ENCODE measurements at places on chromosomes 2 and 18. TPM values are rescaled to one million over a fixed set of nuclear protein-coding genes. Genes with fewer than 3 reads are reported as not detected.

DNA sequence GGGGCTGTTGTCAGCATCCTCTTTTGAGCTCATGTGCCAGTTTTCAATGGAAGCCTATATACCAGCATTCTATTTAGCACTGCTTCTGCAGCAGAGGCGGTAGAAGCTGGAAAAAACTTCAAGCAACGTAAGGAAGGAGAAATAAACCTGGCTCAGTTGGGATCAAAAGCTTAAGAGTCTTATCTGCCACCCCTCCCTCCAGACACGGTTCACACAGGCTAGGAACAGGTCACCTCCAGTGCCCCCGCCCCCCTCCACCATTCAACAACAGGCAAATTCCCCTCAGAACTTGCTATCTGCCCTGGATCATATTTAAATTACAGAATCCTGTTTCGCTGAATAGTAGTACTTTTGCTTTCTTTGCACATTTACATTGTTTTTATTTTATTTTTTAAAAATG lies 384.8 kb upstream of the PKDCC start:
- no peak overlapping the region for H3K27ac ChIP-seq
- H3K4me3 ChIP-seq, result no peak overlapping the region
- no peaks in the 10 kb centered on the region for H3K27me3 ChIP-seq
- no peaks in the 10 kb centered on the region for H3K36me3 ChIP-seq
- DNase-seq, result no peak

- no peak overlapping the region for H3K27ac ChIP-seq
- DNase-seq, result no peak
- H3K4me3 ChIP-seq, result no peak overlapping the region
- H3K4me1 ChIP-seq, result no peaks in the 10 kb centered on the region
- H3K27me3 ChIP-seq, result no peaks in the 10 kb centered on the region
Measured at GRCh38 chr2:209640358-209640757, 131.3 kb upstream of the UNC80 start.

DNA sequence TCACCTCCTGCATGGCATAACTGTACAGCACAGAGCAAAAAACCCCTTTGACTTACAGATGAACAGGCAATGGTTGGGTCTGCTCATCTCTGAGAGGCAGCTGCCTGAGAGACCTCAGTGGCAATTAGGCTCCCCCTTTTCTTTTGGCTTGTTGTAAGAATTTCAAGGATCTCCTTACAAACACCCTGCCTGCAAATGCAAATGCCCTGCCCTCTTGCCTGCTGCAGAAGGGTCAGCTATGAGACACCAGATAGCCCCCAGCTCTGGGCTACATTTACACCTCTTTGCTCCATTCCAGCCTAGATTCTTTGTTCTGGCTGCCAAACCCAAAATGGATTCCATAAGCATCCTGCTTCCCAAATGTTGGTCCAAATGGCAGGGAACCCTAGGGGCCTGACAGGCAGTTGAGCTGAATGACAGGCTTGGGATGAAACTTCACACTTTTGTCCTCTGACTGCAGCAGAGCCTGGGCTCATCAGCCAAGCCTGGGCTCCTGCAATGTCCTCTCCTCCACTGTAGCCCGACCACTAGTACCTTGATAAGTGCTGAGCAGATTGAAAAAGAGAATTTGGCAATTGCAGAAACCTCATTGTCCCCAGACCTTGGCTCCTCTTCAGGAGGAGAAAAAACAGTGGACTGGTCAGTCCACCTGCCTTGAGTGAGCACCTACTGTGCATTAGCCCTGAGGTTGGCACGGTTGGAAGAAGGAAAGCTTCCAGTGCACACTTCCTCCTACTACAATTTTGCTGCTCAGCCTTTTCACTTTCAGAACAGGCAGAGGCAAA lies 678.3 kb downstream of the BCL11A start:
- H3K27me3 ChIP-seq, result no peaks in the 10 kb centered on the region
- H3K4me3 ChIP-seq, result no peak overlapping the region
- H3K36me3 ChIP-seq, result no peaks in the 10 kb centered on the region
- H3K4me1 ChIP-seq, result no peaks in the 10 kb centered on the region

GRCh38 chr2:146817613-146818012 lies 1027.2 kb upstream of the ACVR2A start:
- H3K27me3 ChIP-seq, result no peaks in the 10 kb centered on the region
- H3K4me3 ChIP-seq, result no peak overlapping the region
- no peaks in the 10 kb centered on the region for H3K36me3 ChIP-seq
- no peak overlapping the region for H3K27ac ChIP-seq
- H3K4me1 ChIP-seq, result no peaks in the 10 kb centered on the region

- DNase-seq, result peak; percentile 62
- no peaks in the 10 kb centered on the region for H3K27me3 ChIP-seq
- H3K4me1 ChIP-seq, result no peaks in the 10 kb centered on the region
- H3K4me3 ChIP-seq, result no peak overlapping the region
- no peaks in the 10 kb centered on the region for H3K36me3 ChIP-seq
- no peak overlapping the region for H3K27ac ChIP-seq
Measured at GRCh38 chr2:10835052-10835970, 22.7 kb upstream of the PDIA6 start.

- no peak overlapping the region for H3K27ac ChIP-seq
- no peak for DNase-seq
- H3K4me3 ChIP-seq, result no peak overlapping the region
- no peaks in the 10 kb centered on the region for H3K36me3 ChIP-seq
- no peaks in the 10 kb centered on the region for H3K27me3 ChIP-seq
Measured at GRCh38 chr2:205864491-205864890, 182.2 kb downstream of the NRP2 start.

DNA sequence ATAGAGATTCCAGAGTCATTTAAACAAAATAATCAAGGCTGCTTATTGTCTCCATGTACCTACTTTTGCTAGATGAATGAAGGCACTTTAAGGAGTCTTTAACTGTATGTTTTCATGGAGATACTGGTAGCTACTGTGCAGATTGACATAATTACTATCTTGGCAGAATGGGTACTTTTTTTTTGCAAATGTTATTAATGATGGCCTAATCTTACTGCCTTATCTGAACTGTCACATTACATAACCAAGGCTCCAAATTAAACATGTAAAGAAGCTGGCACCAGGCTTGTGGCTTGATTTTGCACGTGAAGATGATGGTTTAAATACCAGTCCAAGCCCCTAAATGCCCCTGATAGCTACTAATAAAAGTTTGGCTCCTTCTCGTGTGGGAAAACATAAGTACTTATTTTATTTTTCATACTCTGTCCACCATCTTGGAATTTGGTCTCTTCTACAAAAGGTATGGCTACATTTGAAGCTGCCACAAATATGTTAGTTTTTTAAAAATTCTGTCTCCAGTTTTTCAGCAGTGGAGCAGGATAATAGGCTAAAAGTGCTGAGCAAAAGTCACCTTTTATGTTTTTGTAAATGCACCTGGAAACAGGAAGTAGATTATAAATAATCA lies 4.1 kb downstream of the TRIB2 start:
- H3K36me3 ChIP-seq, result no peaks in the 10 kb centered on the region
- no peak for DNase-seq

- peak overlapping the region; percentile 54 for H3K4me3 ChIP-seq
- H3K27me3 ChIP-seq, result no peaks in the 10 kb centered on the region
- peak; percentile 24 for DNase-seq
- peak overlapping the region; percentile 89 for H3K27ac ChIP-seq
- no peaks in the 10 kb centered on the region for H3K4me1 ChIP-seq
Measured at GRCh38 chr2:55418512-55419232, 984 bp downstream of the CCDC88A start.

- H3K36me3 ChIP-seq, result no peaks in the 10 kb centered on the region
- no peak overlapping the region for H3K4me3 ChIP-seq
- no peak overlapping the region for H3K27ac ChIP-seq
Measured at GRCh38 chr18:76686737-76687231, 135.6 kb upstream of the ZNF236 start.

DNA sequence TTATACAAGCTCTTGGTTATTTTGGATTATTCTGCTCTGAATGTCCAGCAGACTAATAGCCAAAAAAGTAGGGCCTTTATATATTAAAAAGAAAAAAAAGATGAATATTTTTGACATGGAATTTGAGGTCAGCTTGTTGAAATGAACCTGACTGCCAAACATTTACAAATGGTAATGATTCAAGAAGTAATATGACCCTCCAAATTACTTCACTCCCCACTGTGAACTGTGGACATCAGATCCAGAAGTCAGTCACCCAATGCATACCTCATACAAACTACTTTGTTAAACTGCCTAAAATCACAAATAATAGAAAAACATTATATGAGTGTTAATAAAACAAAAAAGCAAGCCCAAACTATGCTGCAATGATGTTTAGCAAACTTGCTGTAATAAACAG lies 10.0 kb downstream of the EPG5 start:
- no peak overlapping the region for H3K4me3 ChIP-seq
- DNase-seq, result no peak
- H3K27me3 ChIP-seq, result no peaks in the 10 kb centered on the region
- H3K36me3 ChIP-seq, result no peaks in the 10 kb centered on the region
- H3K27ac ChIP-seq, result no peak overlapping the region
- H3K4me1 ChIP-seq, result no peaks in the 10 kb centered on the region

GRCh38 chr2:60463249-60463648 lies 90.2 kb downstream of the BCL11A start:
- H3K27ac ChIP-seq, result no peak overlapping the region
- H3K27me3 ChIP-seq, result no peaks in the 10 kb centered on the region
- H3K36me3 ChIP-seq, result no peaks in the 10 kb centered on the region
- DNase-seq, result no peak
- H3K4me3 ChIP-seq, result no peak overlapping the region

DNA sequence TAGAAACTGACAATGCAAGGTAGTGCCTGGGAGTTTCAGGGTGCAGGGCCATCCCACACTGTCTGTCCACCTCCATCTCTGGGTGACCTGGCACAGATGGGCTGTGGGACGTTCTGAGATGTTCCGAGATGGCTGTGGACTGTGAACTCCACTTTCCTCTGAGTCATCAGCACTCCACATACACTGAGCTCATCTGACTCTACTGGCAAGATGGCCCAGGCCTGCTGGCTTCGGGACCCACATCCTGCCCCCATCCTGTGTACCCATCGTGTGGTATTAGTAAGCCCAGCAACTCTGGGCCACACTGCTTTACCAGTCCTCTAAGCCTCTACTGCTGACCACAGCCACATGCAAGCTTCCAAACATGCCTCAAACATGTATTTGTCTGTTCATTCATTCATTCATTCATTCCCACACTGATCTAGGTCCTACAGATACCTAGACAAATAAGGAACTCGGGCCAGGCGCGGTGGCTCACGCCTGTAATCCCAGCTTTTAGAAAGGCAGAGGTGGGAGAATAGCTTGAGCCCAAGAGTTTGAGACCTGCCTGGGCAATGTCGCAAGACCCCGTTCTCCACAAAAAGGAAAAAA lies 124.8 kb upstream of the CXCR4 start:
- no peak overlapping the region for H3K4me3 ChIP-seq
- H3K27me3 ChIP-seq, result no peaks in the 10 kb centered on the region
- H3K4me1 ChIP-seq, result peaks cover 9% of the 10 kb centered on the region
- H3K27ac ChIP-seq, result no peak overlapping the region
- DNase-seq, result no peak
- H3K36me3 ChIP-seq, result no peaks in the 10 kb centered on the region

GRCh38 chr2:64586883-64587481 lies 62.9 kb downstream of the AFTPH start:
- H3K27ac ChIP-seq, result no peak overlapping the region
- no peaks in the 10 kb centered on the region for H3K27me3 ChIP-seq
- no peaks in the 10 kb centered on the region for H3K36me3 ChIP-seq
- no peak overlapping the region for H3K4me3 ChIP-seq

DNA sequence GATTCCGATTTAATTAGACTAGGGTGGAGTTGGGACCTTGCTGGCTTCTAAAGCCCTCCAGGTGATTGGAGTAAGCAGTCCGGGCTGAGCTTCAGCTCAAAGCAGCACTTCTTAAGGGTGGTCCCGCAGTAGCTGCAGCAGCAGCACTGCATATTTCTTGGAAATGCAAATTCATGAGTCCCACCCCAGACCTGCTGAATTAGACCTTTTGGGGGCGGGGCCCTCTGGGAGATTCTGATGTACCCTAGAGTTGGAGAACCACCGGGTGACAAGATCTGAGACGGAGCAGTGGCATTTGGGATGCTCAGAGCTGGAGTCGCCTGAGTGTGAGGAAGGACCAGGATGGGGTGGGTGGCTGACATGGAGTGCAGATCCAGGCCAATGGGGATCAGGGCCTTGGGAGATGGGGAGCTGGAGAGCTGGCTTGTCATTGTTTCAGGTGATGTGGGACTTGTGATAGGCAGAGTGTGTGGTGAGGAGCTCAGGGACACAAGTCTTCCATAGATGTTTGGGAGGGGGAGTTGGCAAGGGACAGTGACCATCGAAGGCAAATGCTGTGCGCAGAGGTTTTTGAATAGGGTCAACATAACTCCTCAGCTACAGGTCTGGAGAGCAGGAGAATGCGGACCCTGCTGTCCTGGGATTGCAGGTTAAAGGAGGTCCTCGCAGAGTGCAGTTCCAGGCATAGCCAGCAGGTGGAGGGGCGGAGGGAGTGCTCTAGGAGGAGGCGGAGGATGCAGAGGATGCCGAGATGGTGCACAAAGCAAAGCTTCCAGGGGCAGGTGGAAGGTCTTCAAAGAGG lies 130.9 kb upstream of the RAB12 start:
- DNase-seq, result peak; percentile 46
- no peaks in the 10 kb centered on the region for H3K36me3 ChIP-seq
- no peak overlapping the region for H3K27ac ChIP-seq
- H3K4me3 ChIP-seq, result no peak overlapping the region

DNA sequence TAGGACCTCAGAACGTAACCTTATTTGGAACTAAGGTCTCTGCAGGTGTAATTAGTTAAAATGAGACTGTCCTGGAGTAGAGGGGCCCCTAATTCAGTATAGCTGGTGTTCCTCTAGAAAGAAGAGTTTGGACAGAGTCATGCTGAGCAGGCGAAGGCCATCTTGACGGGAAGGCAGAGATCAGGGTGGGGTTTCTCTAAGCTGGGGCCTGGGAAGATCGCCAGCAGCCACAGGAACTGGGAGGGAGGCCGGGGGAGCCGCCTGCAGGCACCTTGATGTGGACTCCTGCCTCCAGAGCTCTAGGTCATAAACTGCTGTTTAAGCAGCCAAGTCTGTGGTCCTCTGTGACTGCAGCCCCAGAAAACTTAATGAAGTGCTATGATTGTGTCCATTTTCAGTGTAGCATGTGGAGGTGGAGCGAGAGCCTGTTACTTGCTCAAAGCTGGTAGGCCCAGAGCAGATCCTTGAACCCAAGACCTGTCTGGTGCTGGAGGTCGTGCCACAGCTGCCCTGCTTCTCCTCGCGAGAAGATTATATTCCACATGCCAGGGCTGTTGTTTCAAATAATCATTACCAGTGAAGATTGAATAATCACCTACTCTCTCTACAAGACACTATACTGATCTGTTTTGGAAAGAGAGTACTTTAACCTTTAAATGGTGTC lies 105.7 kb downstream of the TPO start:
- no peaks in the 10 kb centered on the region for H3K36me3 ChIP-seq
- H3K4me3 ChIP-seq, result no peak overlapping the region
- no peak overlapping the region for H3K27ac ChIP-seq
- H3K4me1 ChIP-seq, result no peaks in the 10 kb centered on the region
- DNase-seq, result no peak

DNA sequence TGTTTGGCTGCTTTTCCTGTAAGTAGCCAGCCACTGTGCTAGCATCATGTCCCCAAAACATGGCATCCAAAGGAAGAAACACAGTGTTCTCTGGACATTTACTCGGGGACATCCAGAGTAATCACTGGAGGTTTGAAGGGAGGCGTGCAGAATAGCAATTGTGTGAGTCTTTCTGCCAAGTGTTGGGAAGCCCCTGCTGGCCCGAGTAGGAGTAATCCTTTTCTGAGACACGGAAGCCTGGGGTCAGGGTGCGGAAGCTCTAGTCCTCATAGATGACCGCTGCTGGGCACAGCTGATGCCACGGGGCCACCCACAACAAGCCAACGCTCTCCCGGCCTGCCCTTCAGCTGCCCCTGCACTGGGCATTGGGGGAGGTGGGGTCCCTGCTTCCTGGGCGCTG lies 24.8 kb upstream of the HDAC4 start:
- no peaks in the 10 kb centered on the region for H3K4me1 ChIP-seq
- no peak overlapping the region for H3K27ac ChIP-seq
- H3K4me3 ChIP-seq, result no peak overlapping the region
- no peak for DNase-seq
- H3K36me3 ChIP-seq, result no peaks in the 10 kb centered on the region

Gene CRYBA2
- total RNA-seq, result not detected

Gene RNU2-63P
- not detected for total RNA-seq

Gene EMILIN2
- 54.5 TPM for total RNA-seq

Gene GYPC
- total RNA-seq, result 19.7 TPM
